ENCODE measurements at places on chromosomes 3 and 15. TPM values are rescaled to one million over a fixed set of nuclear protein-coding genes. Genes with fewer than 3 reads are reported as not detected.

CSK gene
- total RNA-seq = 60.2 TPM

KNG1 gene
- not detected for total RNA-seq

TMOD2 gene
- total RNA-seq = 0.08 TPM

CHRD gene
- total RNA-seq = 5.2 TPM

PP2D1 gene
- not detected for total RNA-seq

SCAANT1 gene
- not detected for total RNA-seq

CCDC9B gene
- 15.3 TPM for total RNA-seq

EEF1AKMT4 gene
- total RNA-seq = 17.7 TPM

MCF2L2 gene
- 0.05 TPM for total RNA-seq

GHSR gene
- total RNA-seq = not detected

GRCh38 chr15:90960298-90961091, 5.8 kb downstream of the RCCD1 start:
- DNase-seq = no peak

- DNase-seq = no peak
Measured at GRCh38 chr15:49187549-49188245, 17.6 kb downstream of the GALK2 start.

- peak; percentile 29 for DNase-seq
Measured at GRCh38 chr3:171457607-171458061, 2.6 kb downstream of the TNIK start.

DNA sequence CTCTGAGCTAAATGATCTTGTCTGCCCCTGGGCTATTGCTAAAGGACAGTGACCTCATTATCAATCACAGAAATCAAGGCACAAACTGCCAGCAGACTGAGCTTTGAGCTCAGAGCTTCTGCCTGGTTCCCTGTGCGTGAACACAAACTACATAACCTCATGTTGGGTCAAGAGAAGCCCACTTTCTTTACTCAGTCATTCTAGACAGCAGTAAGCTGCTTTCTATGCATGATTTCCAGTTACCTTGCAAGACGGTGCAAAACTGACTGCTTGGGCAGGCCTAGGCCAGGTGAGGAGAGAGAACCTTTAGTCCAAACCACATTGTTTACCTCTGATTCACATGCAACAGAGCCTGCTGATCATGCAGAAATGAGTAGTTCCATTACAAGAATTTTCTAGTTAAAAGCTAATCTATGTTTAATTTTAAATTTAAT, 75.1 kb downstream of the ARRDC4 start:
- no peak for DNase-seq

- no peak for DNase-seq
Measured at GRCh38 chr15:57255751-57256341, 120.5 kb upstream of the CGNL1 start.

DNA sequence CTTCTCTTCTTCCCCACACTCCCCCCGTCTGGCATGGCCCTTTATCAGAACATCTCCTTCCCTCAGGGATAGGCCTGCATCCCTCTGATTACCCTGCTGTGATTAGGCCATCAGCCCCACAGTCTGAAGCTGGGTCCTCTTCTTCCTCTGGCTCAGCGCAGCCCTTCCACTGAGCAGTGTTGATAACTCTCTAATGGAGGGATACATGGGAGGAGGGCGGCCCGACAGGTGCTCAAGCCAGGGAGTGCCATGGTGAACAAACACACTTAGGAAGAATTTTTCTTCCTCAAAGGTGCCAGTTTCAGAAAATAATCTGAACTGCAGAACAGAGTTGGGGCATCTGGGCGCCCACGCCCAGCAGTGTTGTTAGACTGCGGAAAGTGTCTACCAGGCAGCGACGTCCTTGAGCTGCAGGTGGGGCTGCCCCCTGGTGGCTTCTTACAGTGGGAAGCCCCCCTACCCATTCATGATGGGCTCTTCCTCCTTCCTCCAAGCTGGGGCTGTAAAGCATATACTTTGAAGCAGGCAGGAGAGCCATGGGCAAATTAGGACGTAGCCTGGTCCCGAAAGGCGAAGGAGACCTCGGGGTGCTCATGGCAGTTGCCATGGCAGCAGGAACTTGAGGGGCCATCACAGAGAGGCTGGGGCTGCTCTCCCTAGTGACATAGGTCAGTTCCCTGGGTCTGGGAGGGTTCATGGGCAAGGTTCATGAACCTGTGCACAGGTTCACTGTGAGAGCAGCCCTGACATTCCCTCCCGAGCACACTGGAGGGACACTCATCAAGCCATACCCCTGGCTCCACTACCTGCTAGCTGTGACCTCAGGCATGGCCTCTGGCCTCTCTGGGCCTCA, 33.2 kb upstream of the NR2C2 start:
- no peak for DNase-seq

DNA sequence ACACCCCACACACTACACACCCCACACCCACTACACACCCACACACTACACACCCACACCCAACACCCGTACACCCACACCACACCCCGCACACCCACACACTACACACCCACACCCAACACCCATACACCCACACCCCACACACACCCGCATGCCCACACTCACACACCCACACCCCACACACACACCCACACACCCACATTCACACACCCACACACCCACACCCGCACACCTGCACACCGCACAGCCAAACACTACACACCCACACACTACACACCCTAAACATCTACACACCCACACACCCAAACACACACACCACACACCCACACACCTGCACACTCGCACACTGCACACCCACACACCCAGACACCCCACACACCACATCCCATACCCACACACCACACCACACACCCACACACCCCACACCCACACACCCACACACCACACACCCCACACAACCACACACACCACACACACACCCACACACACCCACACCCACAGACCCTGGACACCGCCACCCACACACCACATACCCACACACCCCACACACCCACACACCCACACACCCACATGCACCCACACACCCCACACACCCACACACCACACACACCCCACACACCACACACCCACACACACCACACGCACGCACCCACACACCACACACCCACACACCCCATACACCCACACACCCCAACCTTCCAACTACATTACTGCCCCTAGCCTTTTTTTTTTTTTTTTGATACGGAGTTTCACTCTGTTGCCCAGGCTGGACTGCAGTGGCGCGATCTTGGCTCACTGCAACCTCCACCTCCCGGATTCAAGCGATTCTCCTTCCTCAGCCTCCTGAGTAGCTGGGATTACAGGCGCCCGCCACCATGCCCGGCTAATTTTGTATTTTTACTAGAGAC, 16.9 kb downstream of the CEP19 start:
- DNase-seq = no peak

DNA sequence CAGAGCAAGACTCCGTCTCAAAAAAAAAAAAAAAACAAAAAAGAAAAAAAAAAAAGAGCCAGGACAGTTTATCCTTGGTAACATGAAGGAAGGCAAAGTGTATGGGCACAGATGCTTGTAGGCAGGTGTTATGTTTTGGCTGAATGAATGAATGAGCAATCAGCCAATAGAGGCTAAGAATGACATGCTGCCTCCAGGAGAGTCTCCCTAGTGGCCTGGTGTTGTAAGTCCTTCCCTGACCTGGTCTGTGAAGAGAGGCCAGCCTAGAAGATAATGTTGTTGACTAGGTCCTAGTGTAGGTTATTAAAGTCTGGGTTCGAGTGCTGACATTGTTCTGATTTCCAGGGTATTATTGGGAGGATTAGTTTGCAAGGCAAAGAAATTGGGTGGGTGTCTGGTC, 24.9 kb downstream of the GYG1 start:
- no peak for DNase-seq

- DNase-seq = no peak
Measured at GRCh38 chr3:123024056-123024455, 3.5 kb downstream of the SEMA5B start.

- DNase-seq = no peak
Measured at GRCh38 chr3:114803042-114803695, 343.9 kb downstream of the ZBTB20 start.

GRCh38 chr15:84079885-84080777, 155.4 kb upstream of the GOLGA6L4 start:
- DNase-seq = no peak

DNA sequence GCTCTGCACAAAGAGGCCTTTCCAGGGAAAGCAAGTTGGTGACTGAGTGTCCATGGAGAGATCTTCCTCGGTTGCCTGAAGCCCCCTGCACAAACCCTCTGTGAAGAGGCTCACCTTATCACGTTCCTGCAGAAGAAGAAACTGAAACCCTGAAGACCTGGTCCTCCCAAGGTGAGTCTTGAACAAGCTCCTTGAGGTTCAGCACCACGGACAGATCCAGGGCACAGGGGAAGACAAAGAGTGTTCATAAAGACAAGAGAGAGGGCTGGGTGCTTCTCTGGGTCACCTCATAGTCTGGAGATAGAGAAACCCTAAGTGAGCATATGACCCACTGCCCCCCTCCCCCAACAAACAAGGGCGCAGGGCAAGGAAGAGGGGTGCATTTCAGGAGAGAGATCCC, 21.7 kb upstream of the TBC1D21 start:
- DNase-seq = peak; percentile 73

DNA sequence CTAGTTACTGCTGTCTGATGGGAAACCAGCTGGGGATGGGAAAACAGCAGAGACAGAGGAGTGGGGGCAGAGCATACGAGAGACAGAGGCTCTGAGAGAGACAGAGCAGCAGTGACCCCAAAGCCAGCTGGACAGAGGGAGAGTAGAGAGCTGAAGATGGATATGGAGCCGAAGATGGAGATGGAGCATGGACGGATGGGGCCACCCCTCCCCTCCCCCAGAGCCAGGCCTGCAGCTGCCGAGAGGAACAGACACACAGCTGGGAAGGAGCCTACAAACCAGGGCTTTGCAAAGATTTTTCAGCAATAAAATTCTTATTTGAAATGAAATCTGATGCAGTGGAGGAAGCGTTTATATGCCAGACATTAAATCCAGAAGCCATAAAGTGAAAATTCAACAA, 167.6 kb upstream of the LINGO1 start:
- DNase-seq = no peak

DNA sequence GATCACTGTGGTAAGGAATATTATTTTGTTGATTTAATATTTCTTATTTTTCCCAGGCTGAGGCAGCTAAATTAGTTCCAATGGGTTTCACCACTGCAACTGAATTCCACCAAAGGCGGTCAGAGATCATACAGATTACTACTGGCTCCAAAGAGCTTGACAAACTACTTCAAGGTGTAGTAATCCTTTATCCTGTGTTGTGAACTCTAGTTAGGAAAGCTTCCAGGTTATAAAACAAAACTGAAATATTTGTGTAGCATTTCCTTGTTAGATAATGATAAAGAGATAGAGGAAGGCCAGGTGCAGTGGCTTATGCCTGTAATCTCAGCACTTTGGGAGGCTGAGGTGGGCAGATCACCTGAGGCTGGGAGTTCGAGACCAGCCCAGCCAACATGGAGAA, 11.1 kb downstream of the RAD51 start:
- peak; percentile 37 for DNase-seq

- DNase-seq = no peak
Measured at GRCh38 chr3:36476286-36476942, 96.1 kb downstream of the STAC start.

- peak; percentile 17 for DNase-seq
Measured at GRCh38 chr3:17820704-17821103, 78.3 kb upstream of the TBC1D5 start.

DNA sequence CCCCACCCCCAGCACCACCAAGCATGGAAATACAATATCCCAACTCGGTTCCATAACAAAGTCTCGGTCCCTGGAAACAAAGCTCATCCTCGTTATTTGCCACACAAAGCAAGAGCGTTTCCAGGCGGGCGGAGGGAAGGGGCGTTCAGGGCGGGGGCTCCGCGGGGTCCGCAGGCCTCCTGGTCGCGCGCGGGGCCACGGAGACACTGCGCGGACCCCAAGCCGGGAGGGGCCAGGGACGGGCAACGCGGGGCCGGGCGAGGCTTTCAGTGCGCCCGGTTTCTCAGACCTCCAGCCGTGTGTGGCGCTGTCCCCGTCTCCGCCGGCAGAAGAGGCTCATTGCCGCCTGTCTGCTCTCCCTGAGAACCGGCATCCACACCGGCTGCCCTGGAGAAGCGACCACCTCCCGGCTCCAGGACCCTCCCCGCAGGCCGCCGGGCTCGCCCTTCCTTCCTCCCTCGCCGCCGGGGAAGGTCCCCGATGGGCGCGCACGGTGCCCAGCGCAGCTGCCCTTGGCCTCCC, 329.0 kb downstream of the OCA2 start:
- no peak for DNase-seq

- peak; percentile 19 for DNase-seq
Measured at GRCh38 chr3:107897471-107898061, 193.3 kb downstream of the CD47 start.
